ENCODE measurements at places on chromosomes 7 and 10.

GRCh38 chr7:156156734-156157408 is 344.6 kb upstream of the SHH start:
- DNase-seq, result no peak

GRCh38 chr7:38607466-38607865 is 23.7 kb downstream of the AMPH start:
- no peak for DNase-seq

DNA sequence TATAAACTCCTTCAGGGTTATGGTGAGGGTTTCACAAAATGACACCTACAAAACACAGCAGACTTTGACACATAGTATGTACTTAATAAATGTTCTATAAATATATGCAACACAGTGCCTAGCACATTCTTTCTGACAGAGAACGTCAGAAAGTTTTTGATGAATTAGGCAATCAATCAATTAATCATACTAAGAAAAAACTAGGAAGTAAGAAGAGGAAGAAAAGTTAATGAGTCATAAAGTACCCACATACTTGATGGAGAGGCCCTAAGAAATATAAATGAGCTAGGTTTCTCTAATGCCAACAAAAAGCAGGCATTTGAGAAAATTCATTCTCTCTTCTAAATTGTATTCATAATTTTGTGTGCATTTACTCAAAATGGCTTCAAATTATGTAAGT is 192.7 kb upstream of the VWC2 start:
- DNase-seq, result no peak

DNA sequence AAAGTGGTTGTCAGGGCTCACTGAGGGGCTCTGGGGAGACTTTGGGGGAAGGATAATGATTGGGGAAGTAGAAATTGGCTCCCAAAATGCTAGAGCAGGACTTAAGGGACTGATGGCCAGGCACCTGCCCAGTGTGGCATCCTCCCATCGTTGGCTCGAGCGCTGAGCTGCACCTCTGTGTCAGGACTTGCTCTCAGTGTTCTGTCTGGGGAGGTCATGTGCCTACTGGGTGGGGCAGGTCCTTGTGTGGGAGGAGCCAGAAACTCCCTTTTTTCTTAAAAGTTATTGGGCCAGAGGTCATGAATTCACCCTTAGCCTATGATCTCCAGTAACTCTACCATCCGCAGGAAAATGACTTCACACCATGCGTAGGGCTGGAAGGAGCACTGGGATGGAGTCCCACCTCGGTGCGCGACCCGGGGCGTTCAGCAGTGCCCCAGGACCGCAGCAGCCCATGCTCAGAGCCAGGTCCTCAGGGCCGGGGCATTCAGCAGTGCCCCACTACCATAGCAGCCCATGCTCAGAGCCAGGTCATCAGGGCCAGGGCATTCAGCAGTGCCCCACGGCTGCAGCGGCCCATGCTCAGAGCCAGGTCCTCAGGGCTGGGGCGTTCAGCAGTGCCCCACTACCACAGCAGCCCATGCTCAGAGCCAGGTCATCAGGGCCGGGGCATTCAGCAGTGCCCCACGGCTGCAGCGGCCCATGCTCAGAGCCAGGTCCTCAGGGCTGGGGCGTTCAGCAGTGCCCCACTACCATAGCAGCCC is 221.9 kb downstream of the EBF3 start:
- peak; percentile 7 for DNase-seq

- no peak for DNase-seq
These were observed 222.9 kb downstream of the TCERG1L start for GRCh38 chr10:131088619-131089018.

DNA sequence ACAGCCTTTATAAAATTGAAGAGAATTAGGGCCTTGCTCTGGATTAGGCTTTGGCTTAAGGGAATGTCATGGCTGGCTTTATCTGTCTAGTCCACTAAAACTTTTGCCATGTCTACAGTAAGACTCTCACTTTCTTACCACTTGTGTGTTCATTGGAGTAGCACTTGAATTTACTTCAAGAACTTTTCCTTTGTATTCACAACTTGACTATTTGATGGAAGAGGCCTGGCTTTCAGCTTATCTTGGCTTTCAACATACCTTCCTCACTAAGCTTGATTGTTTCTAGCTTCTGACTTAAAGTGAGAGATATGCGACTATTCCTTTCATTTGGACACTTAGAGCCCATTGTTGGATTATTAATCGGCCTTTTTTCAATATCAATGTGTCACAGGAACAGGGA is 96.1 kb downstream of the TPST1 start:
- DNase-seq, result no peak

GRCh38 chr7:49638166-49638565 is 135.3 kb upstream of the VWC2 start:
- DNase-seq, result no peak

DNA sequence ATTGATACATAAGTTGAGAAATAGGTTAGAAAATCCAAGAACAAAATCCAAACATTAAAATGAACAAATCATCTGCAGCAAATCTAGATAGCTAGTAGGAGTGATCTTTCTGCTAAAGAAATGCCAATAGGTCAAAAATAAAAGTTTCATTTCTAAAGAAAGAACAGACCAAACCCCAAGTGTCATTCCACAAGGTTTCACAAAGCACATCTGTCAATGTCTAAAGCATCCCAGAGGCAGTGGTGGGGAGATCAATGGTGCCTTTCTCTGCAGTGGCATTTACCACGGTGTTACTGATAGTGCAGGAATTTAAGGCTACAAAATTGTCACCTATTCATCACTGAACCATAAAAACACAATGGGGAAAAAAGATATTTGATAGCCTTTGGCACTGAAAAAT is 147.9 kb downstream of the PARD3 start:
- no peak for DNase-seq

GRCh38 chr7:95238252-95238943 is 85.9 kb downstream of the PON1 start:
- DNase-seq, result no peak

DNA sequence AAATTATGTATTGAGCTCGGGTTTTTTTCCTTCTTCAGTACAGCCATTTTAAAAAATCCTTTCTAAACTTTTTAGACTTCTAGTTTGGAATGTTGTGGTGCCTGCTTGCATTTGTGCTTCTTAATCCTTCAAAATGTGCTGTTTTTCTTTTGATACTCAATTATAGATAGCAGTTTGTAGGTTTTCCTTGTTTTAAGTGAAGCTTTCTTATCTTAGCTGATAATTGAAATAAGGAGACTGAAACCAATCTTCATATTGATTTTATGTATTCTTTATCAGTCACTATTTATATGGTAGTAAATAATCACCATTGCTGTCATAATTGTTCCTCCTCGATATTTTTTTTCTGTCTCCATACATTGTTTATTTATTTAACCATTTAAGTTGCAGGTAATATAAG is 56.6 kb downstream of the TAF3 start:
- DNase-seq, result no peak

- no peak for DNase-seq
These were observed 31.5 kb downstream of the INSIG1 start for GRCh38 chr7:155329225-155329624.

- DNase-seq, result no peak
These were observed 3.9 kb upstream of the FAM13C start for GRCh38 chr10:59366290-59366689.

DNA sequence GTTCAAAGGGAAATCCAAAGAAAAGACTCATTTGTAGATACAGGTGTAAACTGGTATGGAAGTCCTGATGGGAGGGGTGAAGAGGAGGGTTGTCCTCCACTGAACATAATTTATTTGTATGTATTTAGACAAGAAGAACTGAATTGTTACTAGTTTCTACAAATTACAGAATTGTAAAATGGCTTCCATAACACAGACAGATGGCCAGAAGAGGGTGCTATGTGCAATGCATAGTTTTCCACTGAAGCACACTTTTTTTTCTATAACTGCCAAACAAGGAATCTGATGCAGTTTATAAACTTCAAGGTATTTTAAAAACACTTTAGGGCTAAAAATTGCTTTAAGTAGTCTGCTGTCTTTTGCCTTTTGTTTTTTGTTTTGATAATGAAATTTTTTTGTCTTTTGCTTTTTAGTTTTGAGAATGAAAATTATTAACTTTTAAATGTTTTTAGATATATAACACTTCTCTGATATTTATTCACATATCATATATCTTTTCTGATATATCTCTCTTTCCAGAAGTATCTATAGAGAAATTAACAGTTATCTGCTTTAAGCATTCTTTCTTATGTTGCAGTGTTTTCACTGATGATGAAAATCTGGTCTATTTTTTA is 58.5 kb downstream of the PHYHIPL start:
- no peak for DNase-seq

DNA sequence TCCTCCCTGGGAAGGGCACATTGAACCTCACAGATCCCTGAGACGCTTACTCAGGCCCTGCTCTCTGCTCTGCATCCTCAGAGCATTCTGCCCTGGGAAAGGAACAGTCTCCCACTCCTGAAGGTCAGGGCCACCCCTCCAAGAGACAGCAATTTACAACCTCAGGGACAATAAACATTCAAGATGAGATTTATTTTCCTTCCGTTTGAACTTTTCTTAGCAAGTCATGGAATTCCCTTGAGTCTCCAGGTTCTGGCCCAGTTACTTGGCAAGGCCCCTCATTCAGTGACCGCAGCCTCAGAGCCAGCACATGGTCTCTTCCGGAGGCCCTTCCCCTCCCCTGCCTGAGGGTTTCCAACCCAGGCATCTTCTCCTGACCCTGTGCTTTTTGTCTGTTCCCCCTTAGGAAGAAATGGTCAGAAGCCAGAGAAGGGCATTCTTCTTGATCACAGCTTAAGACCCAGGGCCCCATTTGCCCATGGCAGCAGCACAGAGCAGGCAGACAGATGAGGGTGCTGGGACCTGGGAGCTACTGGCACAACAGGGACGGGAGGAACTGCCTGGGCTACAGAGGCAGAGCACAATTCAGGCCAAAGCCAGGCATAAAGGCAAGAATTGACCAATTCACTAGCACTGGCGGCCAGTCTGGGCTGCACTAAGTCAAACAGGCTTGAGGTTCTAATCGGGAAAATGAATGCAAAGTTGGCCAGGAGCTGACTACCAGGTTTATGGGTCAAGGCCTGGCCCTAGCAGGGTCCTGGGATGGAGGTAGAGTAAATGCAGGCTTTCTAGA is 56.7 kb downstream of the VSTM4 start:
- no peak for DNase-seq

- no peak for DNase-seq
These were observed 99.2 kb upstream of the PDCD4 start for GRCh38 chr10:110772454-110773025.

DNA sequence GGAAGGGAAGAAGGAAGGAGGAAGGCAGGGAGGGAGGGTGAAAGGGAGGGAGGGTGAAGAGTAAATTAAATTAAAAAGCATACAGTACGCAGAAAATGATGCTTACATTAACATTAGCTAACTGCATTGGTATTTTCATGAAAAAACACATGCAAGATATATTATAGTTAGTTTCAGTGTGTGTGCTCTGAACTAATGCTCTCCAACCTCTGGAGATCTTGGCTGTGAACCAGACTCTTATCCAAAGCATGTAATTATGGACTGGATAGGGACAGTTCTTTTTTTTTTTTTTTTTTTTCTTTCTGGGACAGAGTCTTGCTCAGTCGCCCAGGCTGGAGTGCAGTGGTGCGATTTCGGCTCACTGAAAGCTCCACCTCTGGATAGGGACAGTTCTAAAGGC is 357.0 kb downstream of the FRMD4A start:
- DNase-seq, result no peak

DNA sequence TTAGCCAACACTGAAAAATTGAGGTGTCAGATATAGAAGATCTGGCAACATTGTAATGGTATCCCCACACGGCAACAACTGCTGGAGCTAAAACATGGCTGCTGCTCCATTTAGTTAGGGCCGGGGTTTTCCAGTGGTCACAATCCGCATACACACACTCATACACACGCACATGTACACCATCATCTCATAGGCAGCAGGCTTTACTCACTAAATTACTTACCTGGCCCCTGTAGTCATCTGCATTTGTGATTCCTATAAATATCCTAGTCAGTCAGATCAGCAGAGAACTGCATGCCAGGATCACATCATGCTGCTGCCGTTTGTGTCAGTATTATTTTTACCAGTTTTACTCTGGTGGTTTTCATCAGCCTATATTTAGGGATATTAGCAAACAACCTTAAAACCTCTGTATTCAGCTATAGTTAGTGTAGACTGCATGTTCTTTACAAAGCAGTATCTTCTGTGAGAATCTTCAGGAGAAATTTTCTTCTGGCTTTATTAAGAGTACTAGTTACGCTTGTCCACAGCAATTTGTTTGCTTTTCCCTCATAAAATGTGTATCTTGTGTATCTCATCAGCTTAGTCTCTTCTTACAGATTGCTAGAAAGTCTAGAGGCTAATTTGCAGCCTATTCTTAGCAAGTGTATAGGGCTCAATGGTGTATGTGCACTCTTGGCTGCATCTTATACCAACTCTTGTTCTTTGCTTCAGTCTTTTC is 38.3 kb upstream of the PTPN12 start:
- DNase-seq, result no peak

DNA sequence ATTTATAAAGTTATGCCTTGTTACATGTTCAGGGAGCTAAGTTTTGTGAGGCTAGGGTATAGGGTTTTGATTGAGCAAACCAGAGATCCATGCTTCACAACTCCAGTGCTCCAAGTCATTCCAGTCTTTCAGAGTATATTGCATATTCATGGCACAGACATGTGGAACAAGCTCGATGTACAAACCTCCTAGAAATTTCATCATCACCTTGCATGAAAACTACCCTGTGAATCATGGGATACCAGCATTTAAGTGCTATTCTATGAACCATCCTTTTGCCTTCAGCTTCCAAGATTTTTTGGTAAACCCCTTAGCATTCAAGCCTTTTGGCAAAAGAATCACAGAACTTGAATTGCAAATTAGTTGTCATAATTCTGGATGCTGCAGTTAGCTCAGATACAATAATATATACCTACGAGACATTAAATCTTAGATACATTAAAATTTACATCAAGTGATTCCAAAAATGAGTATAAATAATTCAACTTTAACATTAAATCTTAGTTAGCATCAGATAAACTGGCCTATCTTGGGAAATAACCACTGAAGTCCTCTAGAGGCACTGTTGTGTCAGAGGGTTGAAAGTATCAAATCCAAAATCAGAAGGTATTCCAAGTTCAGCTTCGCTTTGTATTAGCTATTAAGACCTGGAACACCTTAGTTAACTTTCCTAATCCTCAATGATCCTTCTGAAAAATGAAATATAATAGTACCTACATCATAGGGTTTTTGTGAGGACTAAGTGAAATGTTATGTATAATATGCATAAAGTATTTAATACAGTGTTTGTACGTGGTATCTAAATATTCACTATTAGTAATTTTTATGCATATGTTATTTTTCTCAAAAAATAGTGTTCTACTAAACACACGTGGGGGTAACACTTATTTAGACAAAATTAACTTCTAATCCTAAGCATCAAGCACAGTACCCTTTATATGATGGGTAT is 55.5 kb upstream of the CABCOCO1 start:
- DNase-seq, result no peak

GRCh38 chr10:111348076-111348475 is 271.2 kb downstream of the ADRA2A start:
- no peak for DNase-seq

Measured in mucosa of gallbladder (tissue), 1 donor.